MG63 (cell line): ENCODE measurements at places on chromosomes 12 and 14.
A peak's percentile ranks its signal among the peaks of the same experiment; 100 is the strongest.

DNA sequence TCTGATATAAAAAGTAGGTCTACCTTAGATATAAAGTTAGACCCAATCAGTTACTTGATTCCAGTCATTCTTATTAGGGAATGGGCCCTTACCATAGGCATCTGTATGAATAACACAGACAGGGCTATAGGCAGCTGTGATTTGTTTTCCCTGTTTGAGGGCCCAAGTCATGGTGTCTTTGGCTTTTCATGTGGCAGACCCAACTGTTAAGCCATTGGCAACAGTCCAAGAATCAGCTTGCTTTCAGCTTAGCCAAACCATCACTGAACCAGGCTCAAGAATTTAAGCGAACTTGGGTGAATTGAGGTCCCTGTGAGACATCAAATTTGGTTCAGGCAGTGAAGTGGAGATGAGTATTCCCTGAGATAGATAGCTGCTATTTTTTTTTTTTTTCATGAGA lies 111.2 kb downstream of the LRRIQ1 start:
- DNase-seq = no peak

DNA sequence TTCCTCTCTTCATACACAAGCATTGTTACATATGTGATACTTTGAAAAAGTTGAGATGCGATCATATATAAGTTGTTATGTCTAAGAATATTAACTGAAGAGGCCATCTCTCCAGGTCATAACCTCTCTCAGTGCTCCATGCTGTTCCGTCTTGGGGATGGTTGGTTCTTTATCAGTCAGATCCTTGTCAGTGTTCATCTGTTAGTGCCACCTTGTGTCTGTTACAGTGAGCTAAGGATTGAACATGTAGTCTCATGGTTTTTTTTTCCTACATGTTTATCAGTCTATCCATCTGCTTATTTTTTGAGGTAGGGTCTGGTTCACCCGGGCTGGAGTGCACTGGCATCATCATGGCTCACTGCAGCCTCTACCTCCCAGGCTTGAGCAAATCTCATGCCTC lies 30.5 kb downstream of the EP400 start:
- no peak for DNase-seq

- DNase-seq = no peak
Observed at GRCh38 chr14:89196545-89196944, 220.5 kb downstream of the FOXN3 start.

- peak; percentile 7 for DNase-seq
Observed at GRCh38 chr14:28652782-28653181, 113.8 kb upstream of the FOXG1 start.

DNA sequence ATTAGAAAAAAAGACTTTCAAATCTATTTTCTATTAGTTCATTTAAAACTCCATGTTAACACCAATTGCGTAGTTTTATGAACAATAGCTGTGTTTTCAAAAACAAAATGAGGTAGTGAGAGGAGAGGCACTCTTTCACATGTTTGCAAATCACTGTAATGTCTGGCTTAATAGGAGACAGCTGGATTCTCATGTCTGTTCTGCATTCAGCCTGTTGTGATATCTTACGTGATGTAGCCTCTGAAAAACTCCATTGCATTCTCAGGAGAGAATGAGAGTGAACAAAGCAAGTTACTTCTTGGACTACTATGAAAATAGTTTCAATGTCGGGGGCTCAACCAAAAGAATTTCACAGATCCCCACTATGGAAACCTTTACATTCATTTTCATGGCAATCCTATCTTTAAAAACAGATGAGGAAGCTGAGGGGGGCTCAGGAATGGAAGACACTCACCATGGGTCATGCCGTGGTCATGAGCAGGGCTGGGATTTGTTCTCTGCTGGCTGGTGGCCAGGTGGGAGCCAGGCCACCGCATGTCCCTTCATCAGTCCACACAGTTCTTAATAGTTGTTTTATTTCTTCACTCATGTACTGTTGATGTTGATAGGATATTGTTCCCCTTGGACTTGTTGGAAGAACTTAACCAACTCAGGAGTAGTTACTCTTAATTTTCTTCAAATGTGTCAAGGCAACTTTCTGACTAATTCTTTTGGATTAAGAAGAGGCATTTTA lies 346.2 kb upstream of the FAR2 start:
- no peak for DNase-seq

- no peak for DNase-seq
Observed at GRCh38 chr14:55537782-55538181, 42.2 kb upstream of the KTN1 start.

- no peak for DNase-seq
Observed at GRCh38 chr12:116144384-116144783, 133.1 kb downstream of the MED13L start.

DNA sequence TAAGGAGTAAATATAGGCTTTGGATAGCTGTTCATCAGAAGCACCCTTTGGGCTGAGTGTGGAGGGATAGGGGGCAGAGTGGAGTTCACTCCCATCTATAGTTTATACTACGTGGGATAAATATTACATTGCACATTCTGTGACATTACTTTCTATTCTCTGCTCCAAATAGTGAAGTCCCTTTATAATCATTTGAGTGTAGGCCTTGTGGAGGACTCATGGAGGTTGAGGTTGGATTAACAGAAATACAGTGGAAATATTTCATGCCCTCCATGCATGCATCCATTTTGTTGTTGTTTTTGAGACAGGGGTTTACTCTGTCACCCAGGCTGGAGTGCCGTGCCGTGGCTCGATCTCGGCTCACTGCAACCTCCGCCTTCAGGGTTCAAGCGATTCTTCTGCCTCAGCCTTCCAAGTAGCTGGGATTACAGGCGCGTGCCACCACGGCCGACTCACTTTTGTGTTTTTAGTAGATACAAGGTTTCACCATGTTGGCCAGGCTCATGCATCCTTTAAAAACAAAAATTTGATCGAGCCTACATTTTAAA lies 1.4 kb downstream of the CHPT1 start:
- peak; percentile 5 for DNase-seq

- no peak for DNase-seq
Observed at GRCh38 chr12:12019881-12020280, 50.9 kb upstream of the BCL2L14 start.

- no peak for DNase-seq
Observed at GRCh38 chr12:94516985-94517384, 57.3 kb upstream of the CEP83 start.

DNA sequence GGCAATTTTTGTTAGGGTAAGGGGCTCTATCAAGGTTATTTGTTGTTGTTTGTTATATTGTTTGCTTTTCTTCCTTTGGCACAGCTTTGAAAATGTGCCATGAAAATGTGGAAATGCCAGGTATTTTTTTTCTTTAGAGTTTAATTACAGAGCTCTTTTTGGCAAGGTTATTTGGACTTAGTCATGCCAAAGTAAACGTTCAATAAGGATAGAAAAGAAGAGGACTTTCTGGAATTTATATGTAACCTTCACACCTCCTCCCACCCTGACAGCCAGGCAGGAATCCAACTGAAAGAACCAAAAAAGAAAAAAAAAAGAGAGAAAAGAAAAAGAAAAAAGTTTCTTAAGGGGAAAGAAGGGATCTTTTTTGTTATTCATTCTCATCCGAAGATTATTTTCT lies 217.8 kb downstream of the KITLG start:
- peak; percentile 10 for DNase-seq

DNA sequence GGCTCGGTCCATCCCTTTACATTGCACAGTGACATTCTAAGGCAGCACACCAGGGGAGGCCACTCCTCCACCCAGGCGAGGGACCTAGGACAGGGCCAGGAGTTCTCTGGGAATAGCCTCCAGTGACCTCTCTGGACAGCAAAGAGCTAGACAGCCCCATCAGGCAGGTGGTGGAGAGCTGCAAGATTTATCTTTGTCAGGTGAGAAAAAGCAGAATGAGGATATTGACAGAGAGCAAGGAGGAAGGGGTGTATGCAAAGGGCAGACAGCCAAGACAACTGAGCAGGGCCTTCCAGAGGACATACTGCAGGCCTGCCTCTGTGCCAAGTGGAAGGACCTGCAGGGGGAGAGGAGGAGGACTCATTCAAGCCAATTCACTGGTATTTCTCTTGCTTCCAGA lies 112.4 kb upstream of the MAX start:
- DNase-seq = no peak

DNA sequence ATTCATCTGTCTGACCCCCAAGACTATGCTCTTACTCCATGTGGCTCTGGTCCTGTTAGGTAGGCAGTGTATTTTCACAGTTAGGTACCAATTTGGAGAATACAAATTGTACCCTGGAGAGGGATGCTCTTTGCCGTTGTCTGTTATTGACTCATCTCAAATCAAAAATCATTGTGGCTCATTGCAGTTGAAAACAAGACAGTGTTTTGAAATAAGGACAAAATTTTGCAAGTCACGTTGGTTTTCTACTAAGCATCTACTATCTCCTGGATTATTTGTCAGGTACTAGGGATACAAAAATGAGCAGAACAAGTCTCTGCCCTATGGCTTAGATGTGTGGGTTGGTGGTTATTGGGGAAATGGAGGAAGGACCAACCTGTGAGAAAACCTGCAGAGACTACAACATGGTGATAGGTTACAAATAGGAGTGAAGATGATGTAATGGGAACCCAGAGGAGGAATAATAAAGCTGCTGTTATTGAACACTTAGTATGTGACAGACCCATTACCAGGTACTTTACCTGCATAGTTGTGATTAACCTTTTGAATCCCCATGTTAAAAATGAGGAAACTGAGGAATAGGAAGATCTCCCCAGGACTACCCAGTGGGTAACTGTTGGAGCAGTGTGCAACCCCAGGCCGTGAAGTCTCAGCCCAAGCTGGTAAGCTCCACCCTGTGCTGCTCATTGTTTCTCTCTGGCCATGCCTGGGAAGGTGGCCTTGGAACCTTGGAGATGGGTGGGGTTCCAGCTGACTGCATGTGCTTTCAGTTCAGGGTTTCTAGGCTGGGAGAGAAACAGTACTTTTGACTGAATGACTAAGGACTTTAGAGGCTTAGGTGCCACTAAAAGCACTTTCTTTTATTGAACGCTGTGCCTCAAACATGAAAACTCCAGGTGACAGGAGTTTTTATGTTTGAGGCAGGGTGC lies 72.9 kb upstream of the SRSF5 start:
- DNase-seq = no peak

GRCh38 chr14:64721391-64721791 lies 17.2 kb downstream of the PLEKHG3 start:
- peak; percentile 89 for DNase-seq

DNA sequence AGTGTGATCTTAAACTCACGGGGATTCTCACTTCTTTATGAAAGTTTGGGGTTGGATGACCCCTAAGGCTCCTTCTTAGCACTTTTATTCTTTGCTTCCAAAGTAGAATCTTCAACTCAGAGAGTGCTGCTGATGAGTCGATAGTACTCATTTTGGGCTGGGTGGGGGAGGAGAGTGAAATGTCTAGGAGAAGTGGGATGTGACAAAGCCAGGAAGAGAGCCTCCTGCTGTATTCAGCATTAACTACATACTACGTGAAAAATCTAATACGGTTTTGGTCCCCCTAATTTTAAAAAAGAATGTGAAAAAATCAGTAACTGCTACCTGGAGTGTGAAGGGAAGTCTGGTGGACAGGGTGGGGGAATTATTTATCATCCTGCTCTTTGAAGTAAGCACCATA lies 148.3 kb downstream of the SAMD4A start:
- no peak for DNase-seq

GRCh38 chr12:68400226-68400829 lies 68.2 kb upstream of the MDM1 start:
- no peak for DNase-seq

DNA sequence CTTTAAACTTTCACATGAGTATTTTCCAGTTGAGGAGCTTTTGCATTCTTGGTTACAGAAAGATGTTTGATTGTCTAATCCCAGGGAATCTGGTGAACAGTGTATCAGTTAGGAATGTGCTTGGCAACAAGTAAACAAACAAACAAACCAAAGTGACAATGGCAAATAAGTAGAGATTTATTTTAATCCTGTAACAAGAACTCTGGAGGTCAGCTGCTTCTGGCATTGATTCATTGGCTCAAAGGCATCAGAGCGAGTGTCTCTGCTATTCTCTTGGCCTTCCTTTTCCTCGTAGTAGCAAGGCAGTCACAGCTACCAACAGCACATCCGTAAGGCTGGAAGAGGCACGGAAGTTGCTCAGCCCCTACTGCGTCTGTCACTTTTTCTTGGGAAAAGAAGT lies 37.2 kb downstream of the CRADD start:
- peak; percentile 17 for DNase-seq

GRCh38 chr14:88166616-88167015 lies 156.5 kb downstream of the KCNK10 start:
- DNase-seq = peak; percentile 11

DNA sequence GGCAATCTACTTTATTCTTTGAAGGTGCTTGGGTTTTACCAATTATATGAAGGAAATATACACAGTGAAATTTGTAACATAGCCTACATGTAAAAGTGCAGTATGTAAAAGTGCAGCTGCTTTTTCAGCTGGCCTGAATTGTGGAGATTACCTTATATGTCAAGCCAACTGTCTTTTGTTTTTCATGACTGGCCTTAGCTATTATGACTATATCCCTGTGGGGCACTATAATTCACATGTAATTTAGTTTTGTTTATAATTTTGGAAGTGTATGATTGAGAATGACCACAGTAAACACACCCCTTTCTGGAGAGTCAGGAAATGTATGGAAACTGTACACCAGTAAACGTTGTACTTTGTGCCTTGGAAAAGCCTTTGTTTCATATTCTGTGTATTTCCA lies 435.0 kb upstream of the STXBP6 start:
- no peak for DNase-seq

GRCh38 chr12:76384560-76384959 lies 36.3 kb upstream of the BBS10 start:
- no peak for DNase-seq

DNA sequence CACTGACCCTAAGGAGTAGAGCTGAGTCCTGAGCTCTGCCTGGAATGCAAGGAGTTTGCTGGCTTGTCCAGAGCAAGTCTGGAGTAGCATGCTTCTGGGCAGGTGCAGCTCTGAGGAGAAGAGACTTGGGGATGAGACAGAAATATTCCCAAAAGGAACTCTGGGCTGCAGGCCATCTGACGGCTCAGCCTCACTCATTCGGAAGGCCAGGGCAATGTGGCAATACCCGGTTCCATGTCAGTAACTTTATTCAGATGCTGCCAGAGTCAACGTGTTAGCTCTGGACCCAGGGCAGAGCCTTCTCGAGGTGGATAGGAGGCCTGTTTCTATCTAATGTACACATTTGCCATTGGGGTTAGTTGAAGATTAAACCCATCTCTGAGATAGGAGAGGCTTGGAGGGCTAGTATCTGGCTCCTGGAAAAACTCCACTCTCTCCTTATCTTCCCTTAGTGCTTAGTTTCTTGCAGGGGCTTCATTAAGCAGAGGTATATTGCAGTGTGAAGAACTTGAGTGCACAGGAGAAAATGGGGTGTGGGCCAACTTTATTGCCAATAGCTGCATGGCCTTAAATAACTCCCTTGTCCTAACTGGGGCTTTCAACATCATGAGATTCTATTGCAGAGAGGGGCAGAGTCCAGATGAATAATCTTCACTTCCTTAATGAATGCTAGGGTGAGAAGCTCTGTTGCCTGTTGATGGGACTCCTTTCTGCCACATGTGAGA lies 65.6 kb downstream of the NTF3 start:
- DNase-seq = no peak
